Activated CD4-positive, alpha-beta T cell treated with anti-CD3 and anti-CD28 coated beads, Interleukin-2, amount 50 U/mL, for 1 hour (primary cell): ENCODE measurements at places on chromosomes 2 and 18.

GRCh38 chr18:400456-400855, 100.0 kb downstream of the COLEC12 start:
- no peak for DNase-seq

DNA sequence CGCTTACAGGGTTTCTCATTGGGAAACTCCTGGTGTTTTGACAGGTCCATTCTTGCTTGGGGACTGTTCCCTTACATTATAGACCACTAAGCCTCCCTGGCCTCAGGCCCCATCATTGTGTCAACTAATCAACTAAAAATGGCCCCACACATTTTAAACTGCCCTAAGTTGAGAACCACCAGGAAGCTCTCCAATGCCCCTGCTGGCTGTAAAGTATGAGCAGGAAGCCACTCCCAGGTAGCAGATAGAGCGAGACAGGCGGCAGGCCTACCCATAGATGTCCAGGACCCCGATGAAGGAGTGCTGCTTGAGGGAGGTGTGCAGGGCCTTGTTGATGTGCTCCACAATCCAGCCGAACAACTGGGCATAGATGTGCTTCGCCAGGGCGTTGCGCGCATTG, 160.7 kb upstream of the ACAA2 start:
- DNase-seq, result no peak

GRCh38 chr2:44330801-44331200, 30.5 kb downstream of the PREPL start:
- DNase-seq, result no peak

DNA sequence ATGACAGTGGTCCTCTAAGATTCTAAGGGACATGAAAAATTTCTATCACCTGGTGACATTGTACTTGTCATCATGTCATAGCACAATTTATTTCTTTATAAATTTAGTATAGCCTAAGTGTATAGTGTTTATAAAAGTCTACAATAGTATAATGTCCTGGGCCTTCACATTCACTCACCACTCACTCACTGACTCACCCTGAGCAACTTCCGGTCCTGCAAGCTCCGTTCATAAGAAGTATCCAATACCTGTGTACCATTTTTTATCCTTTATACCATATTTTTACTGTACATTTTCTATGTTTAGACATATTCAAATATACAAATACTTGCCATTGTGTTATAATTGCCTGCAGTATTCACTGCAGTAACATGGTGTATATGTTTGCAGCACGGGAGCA, 72.8 kb upstream of the DSEL start:
- no peak for DNase-seq

GRCh38 chr2:122139739-122140420, 384.4 kb downstream of the TSN start:
- no peak for DNase-seq
